SIG-M5 (cell line): ENCODE measurements at places on chromosomes 5 and 9.

DNA sequence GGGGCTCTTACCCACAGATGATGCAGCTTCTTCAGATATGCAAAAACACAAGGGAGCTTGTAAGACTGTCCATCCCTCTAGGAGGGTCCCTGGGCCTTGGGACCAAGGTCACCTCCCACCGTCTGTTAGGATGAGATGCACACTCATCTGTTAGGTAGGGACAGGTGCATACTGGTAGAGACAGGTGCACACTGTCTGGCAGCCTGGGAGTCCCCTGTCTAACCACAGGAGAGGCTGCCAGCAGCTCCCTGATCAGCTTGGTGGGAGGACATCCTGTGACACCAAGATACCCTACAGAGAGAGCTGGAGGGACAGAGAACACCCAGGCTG is 13.2 kb downstream of the TSPAN17 start:
- DNase-seq: no peak

DNA sequence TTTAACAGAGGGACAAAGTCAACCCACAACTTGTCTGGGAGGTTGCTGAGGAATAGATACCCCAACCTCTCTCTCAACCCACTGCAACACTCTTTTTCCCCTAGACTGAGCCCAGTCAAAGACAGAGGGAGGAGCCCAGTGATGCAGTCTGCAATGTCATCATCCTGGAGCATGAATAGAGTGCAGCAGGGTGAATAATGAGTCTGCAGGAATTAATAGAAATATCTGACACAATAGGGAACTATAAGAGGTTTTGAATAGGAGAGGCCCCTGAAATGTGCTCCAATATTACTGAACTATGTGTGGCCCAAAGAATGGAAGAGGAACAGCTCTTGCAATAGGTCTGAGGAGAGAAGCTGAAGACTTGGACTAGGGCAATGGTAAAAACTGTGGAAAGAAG is 59.1 kb downstream of the PDCD1LG2 start:
- no peak for DNase-seq

DNA sequence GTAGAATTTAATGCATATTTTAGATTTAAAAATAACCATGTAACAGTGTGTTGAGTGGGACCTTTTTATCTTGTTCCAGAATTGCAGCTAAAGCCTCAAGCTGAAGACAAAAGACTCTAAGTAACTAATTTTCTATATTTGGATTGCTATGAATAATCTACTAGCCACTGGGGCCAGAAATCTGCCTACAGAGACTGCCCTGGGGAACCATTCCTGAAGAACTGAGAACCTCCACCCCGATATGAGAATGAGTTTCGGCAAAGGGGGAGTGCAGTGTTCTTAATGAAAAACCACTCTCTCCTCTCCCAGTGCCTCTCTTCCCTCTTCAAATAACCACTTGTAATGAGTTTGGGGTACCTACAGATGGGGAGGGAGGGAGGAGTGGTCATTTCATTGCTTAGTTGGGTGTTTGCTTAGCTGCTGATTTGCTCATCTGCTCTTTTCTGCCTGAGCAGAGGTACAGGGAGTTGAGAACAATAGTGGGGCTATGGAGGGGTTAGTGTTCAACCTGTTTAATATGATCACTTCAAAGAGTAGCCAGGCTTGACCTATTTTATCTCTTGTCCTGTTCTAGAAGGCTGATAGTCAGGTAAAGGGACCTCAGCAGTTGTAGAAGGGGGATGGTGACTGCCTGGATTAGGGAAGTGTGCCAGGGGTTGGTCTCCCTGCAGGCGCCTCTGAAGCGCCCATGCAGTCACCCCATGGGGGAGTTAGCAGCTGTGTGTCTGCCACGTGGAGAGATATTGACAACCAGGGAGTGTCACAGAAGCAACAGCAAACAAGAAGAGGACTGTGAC is 47.7 kb downstream of the ATG10 start:
- no peak for DNase-seq

DNA sequence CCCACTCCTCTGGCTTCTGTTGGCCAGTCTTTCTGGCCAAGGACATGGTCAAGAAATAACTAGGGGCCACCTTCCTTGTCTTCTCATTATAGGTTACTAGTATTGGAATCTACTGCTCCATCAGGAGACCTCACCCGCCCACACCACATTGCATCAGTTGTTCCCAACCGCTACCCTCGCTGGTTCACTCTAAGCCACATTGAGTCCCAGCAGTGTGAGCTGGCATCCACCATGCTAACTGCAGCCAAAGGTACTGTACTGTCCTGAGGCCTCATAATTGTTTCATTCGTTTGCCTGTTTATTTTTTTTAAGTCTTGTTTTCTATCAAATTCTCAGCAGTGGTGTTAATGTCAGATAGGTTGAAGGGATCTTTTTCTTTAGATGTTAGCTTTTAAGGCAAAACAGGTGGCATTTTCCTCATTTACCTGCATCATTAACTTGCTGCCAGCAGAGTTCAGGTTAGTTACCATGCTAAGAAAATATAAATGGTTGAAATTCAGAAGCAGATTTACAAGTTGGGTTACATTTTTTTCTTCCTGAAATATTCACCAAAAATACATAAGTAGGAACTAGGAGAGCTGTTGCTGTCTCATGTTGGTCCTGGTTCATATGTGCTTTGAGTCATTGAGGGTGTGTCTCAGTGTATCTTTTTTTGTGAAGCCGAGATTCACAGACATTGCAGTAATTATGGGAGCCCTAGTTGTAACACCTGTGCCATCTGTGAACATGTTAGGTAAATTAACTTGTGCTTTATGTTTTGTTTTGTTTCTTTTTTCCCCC is 206.9 kb downstream of the ZSWIM6 start:
- DNase-seq: no peak

DNA sequence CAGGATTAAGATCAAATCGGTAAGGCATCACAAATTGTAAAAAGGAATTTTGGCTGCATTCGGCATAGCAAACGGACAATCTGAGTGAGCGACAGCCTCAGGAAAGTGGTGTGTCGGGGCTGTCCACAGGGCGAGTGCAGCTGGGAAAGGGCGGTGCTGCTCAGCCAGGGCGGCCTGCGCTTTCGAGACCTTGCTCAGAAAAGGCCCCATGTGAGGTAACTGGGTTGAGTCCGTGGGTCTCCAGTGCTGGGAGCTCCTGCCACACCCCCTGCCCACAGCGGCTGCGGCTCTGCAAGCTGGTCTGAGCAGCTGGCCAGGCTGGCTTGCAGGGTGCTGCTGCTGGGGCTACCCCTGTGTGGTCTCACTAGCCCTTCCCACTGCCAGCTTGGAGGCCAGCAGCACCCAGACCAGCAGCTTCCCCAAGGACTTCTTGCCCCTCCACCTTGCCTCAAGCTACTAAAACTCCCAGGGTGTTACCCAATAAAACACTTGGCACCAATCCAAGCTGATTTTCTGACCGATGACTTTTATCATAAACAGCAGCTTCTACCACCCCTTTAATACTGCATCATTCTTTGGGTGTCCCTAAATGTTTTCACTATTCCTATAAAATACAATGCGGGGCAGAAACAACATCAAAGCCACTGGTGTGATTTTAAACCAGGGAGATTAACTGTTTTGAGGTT is 6.2 kb downstream of the SURF2 start:
- DNase-seq: no peak

DNA sequence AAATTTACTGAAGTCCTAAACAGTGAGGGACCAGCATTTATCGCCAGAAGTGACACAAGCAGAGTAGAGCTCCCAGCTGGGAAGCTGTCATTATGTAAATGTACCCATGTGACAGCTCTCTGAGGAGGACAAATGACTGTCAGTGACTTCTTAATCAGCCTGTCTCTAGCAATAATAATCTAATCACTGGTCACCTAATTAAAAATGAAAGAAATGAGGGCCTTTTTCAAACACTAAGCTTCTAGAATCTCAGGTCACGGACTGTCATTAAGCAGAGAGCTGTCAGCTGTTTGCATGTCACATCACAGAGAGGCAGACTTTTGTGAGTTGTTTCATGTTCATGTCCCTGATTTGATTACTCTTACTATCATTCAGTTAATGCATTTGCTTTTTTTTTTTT is 77.9 kb upstream of the FBXL17 start:
- DNase-seq: no peak

DNA sequence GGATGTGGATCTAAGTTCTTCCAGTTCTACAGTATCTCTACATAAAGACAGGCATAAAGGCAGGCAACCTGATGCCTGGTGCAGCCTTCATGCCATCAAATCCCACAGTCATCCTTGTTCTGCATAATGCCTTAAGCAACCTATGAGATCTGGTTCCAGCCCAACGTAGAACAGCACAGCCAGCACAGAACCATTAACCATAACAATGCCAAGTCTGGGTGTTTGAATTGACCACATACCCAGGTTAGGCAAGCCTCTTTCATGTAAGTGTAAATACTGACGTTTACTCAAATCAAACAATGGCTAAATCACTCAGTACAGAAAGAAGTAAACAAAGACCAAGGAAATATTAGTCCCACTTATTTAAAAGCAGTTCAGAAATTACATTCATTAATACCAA is 195.0 kb downstream of the ADAMTSL1 start:
- no peak for DNase-seq

DNA sequence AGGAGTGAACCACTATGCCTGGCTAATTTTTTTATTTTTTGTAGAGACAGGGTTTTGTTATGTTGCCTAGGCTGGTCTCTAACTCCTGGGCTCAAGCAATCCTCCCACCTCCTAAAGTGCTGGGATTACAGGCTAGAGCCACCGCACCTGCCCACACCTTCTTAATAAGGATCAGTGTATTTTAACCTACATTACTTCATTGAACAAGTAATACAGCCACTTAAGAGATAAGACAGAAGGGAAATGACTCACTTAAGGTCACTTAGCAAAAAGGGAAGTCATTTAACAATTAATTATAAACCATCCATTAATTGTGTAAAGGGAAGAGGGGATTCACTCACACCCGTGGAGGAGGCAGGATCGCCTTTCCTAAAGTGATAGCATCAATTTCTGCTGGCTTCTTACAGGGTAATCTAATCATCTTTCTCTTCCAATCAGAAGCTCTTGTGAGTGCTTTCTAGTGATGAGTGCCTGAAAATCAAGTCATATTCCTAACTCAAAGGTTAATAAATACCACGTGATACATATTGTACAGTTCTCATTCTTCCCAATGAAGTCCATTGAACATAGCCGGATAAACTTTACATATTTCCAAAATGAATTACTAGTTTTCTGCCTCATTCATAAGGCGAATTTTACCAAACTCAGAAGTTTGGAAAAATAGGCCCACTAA is 3.5 kb downstream of the FBXW11 start:
- DNase-seq: no peak

DNA sequence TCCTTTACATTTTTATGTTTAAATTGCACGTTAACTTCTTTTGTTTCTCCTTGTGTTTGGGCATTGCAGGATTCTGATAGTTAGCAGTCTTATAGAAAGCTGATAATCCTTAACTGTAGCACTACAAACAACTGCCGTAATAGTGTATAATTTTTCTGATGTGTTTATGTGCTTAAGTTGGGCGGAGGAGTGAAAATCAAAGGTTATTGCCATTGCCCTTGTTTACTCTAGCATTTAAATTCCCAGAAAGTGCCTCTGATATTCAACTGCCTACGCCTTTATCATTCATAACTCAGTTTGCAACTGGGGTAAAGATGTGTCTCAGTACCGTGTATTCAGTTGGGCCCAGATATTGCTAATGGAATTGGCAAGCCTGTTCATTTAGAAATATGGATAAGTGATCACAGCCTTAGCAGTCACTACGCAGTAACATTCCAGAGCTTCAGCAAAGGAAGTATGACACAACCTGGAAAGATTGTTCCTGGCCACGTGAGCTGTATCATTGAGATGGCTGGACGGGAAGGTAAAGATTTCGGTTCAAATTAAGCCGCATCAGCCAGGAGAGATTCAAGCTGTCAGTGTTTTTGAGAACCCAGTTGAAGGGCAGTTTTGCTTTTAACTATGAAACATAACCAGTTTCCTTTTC is 28.1 kb upstream of the LRRTM2 start:
- no peak for DNase-seq
